HepG2 (cell line): ENCODE measurements at places on chromosomes 7 and 10. TPM values are rescaled to one million over a fixed set of nuclear protein-coding genes. Genes with fewer than 3 reads are reported as not detected.

GRCh38 chr7:42254217-42254616 lies 17.2 kb upstream of the GLI3 start:
- DNase-seq: no peak

DNA sequence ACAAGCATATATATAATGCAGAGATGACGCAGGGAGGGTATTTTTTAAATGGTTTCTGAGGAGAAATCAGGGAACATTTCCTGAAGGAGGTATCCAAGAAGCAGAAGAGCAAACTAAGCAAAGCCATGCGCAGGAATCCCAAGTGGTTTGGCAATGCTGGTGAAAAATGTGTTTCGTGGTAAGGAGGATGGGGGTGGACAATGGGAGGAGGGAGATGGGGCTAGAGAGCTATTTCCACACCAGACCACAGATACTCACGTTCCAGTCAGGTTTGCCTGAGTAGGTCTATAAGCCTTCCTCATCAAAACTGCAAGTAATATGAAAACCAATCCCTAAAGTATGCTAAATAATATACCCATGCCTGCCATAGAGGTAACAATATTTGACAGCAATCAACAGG lies 223.7 kb upstream of the MKLN1 start:
- DNase-seq: no peak

DNA sequence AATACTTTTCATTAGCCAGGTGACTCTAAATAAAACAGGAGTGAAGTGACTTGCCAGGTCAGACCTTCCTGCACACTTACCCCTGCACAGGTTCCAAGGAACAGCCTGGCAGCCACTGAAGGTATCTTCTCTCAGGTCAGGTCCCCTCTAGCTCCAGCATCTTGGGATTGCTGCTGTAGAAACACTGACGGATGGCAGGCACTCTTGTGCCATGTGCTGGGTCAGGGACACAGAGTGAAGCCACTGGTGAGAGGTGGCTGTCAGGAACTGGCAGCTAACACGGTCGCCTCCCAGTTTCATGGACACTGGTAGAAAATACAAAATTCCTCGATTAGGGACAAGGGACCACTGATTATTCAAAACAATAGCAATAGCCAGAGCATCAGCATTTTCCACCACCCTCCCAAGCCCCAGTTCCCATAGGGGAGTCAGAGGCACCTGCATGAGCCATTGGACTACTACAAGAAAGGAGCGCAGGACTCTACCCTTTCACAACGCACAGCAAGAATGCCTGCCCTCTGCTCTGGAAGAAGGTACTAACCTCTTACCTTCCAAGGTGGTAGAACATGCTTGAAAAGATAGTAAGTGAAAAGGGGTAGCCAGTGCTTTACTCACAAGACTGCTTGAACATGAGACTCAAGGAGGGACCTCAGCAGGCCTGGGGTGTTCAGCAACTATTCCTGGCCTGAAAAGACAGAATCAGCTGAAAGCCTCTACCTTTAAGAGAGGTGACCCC lies 5.1 kb upstream of the MYO1G start:
- no peak for DNase-seq

- peak; percentile 19 for DNase-seq
These were observed at the start of gene UBTD1 for GRCh38 chr10:97498841-97499560. TSS of gene UBTD1 (plus strand) at chr10:97498924. CDS start at chr10:97499204, 280 bp downstream.

- DNase-seq: no peak
These were observed 17.4 kb downstream of the FGL2 start for GRCh38 chr7:77182261-77182660.

GARIN1A gene
- total RNA-seq: not detected in 2 replicates

GRCh38 chr7:129854401-129854800 lies 98.4 kb downstream of the UBE2H start:
- DNase-seq: no peak

GRCh38 chr7:16455591-16455990 lies 9.9 kb downstream of the SOSTDC1 start:
- DNase-seq: no peak

GRCh38 chr7:110766864-110767263 lies 324.1 kb upstream of the LRRN3 start:
- no peak for DNase-seq

GRCh38 chr7:136594739-136595144 lies 273.7 kb upstream of the CHRM2 start:
- no peak for DNase-seq

NPFFR1 gene
- total RNA-seq: under 0.01 TPM in 1 of 2 replicates, not detected in the other

DNA sequence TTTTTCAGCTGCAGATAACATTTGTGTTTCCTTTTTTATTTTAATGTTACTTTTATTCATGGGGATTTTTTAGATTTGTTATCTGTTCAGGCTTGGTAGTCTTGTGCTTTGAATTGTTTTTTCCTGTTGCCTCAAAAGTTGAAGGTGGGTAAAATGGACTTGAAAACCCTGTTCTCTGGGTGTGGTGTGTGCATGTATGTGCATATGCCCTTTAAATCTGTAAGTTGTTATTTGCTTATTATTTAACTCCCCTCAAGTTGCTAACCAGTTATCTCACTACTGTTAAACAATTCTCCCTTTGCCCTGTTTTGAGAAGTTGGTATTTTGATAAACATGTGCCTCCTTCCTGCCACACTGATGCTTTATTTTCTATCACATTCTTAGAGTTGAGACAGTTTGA lies 30.6 kb downstream of the TSPAN14 start:
- DNase-seq: no peak

EPHB6 gene
- total RNA-seq: not detected in 2 replicates

HHEX gene
- total RNA-seq: 46.3 and 48.7 TPM in 2 replicates

- DNase-seq: no peak
These were observed 23.6 kb downstream of the TSPAN15 start for GRCh38 chr10:69474742-69475432.

RAPGEF5 gene
- total RNA-seq: 14.2 and 23.4 TPM in 2 replicates

GRCh38 chr10:26029858-26030257 lies 95.8 kb downstream of the MYO3A start:
- no peak for DNase-seq

DNA sequence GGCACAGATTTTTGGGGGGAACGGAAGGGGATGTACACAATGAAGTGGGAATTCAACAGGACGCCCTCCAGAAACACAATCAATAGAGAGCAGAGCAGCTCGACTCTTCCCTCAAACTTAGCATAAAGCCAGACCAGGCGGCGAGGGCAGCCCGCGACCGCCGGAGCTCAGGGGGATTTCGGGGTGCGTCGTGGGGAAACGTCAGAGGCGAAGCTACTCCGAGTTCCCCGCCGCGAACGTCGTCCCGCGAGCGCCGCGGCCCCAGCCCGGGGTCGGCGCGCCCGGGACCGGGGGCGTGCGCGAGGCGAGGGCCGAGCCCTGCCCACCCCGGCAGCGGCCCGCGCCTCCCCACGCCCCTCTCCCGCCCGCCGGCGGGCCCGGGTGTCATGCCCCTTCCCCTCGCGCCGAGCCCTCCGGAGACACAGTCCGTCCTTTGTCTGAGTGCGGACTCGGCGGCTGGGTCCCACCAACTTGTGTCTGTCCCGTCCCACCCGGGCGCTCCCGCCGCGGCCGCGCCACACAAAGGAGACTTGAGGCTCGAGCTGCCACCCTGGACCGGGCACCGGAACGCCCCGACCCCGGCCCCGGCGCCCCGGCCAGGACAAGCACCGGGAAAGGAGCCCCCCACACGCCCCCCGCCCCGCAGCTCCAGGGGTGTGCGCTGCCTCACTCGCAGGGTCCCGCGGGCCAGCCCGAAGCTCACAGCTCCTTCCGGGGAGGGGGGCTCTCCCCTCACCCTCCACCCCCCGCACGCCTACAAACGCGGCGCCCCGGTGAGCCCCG lies 634 bp downstream of the EZH2 start:
- DNase-seq: no peak

- no peak for DNase-seq
These were observed 527.0 kb downstream of the NEBL start for GRCh38 chr10:20369863-20370736.

- no peak for DNase-seq
These were observed 6.7 kb upstream of the DNTT start for GRCh38 chr10:96297486-96297885.

PRLHR gene
- not detected in 2 replicates for total RNA-seq
